ENCODE measurements at places on chromosomes 2 and 18. TPM values are rescaled to one million over a fixed set of nuclear protein-coding genes. Genes with fewer than 3 reads are reported as not detected.

Gene RGPD3
- 0.27 TPM for total RNA-seq

Gene PLA2R1
- not detected for total RNA-seq

DNA sequence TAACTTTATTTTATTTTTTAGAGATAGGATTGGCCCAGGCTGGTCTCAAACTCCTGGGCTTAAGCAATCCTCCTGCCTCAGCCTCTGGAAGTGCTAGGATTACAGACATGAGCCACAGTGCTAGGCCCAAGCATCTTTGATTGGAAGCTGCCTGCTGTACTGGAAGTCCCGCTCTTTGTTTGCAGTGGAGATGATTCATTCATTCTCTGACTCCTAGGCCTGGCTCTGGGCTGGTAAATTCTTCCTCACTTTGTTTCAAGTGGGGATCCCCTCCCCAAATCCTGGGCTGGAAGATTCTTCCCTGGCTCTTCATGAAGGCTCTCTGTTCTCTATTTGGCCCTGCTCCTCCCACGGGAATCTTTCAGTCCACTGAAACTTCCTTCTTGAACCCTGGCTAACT, 81.9 kb downstream of the NEURL3 start:
- no peak for DNase-seq

DNA sequence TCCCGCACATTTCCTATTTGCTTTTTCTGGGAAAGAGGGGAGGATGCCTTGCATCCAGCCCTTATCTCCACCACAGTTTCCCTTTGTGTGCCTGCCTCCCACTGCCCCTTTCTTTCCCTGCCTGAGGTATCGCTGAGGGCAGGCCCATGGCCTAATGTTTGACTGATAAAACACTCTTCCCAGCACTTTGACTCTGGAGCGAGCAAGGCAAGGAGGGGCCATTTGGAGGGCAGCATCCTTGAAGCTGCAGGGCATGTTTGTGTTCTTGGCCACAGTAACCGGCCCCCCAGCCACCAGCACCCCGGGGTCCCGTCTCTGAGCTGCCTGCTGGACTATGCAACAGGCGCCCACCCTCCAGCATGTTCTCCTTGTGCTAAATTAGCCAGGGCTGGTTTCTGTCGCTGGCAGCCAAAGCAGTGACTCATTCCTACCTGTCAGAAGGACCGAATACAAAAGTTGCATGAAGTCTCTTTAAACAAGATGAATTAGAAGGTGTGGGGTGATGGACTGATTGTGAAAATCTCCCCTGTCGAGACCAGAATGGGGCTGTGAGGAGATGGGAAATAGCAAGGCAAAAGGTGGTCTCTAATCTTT, 50.7 kb downstream of the BCL2L11 start:
- DNase-seq, result no peak

DNA sequence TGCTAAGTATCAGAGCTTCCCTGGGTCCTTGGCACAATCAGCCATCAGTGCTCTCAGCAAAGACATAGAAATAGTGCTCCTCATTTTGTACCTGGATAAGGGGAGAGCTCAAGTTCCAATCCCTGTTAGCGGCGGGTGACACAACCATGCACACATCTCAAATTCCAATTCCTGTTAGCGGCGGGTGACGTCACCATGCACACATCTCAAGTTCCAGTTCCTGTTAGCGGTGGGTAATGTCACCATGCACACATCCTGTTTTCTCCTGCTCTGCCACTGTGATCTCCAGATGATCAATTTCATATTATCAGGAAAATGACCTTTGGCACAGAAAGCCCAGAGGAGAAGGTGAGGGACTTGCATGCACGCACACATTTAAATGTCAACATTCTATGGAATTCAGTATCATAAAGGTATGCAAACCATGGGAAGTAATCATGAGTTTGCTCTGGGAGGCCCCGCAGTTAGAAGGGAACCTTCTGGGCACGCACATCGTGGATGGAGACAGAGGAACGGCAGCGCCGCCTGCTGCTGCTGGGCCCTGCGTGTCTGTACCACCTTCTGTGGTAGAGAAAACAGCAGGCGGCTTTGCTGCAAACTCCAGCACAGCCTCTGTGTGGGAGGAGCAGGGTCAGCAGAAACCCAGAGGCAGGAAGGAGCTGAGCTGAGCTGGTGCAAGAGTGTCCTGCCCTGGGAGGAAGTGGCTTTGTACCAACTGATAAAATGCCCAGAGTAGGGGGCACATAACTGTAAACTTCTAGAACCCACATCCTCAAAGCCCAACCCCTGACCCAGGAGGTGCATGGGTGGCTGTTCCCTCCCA, 77.8 kb downstream of the MBP start:
- DNase-seq, result peak; percentile 57

Gene TUBA4B
- total RNA-seq, result not detected

Gene TLX2
- not detected for total RNA-seq

Gene CHST10
- 19.8 TPM for total RNA-seq

GRCh38 chr2:16700551-16701259, 35.1 kb upstream of the CYRIA start:
- no peak for DNase-seq

- DNase-seq, result no peak
Measured at GRCh38 chr2:207492461-207492860, 37.3 kb upstream of the CREB1 start.

DNA sequence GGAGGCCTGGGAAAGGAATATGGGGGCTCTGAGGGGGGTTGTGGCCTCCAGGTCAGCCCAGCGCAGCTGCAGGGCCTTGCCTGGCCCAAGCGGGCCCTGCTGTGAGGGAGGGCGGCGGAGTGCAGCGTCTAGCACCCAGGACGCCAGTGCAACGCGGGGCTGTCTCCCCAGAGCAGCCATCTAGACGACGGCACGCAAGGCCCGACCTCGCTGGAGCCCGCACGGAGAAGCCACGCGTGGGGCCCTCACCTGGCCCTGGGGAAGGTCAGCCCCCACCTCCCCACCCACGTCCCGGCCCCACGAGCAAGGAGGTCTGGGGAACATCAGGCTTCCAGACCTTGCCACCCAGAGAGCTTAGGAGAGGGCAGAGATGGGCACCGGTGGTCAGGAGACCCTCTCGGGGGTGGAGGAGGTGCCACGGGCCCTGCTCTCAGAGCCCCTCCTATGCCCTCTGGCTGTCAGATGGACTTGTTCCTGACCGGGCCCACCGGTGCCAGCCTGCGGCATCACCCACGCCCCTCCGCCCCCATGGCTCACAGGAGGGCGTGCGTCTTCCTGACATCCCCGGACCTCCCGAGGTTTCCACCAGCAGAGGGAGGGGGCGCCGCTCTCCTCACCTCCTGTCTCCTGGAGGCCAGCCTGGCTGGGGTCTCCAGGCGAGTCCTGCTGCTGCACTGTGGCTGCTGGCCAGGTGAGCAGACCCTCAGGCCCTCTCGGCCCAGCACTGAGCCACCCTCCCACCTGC, 17.0 kb downstream of the GPR35 start:
- no peak for DNase-seq

Gene GKN1
- total RNA-seq, result not detected

All from activated B cell treated with CpG ODN at 0.5 μM for 24 hours (primary cell).